ENCODE measurements at places on chromosomes 1 and 21.

- no peak for DNase-seq
Measured at GRCh38 chr1:15222653-15223303, 24.2 kb upstream of the FHAD1 start.

DNA sequence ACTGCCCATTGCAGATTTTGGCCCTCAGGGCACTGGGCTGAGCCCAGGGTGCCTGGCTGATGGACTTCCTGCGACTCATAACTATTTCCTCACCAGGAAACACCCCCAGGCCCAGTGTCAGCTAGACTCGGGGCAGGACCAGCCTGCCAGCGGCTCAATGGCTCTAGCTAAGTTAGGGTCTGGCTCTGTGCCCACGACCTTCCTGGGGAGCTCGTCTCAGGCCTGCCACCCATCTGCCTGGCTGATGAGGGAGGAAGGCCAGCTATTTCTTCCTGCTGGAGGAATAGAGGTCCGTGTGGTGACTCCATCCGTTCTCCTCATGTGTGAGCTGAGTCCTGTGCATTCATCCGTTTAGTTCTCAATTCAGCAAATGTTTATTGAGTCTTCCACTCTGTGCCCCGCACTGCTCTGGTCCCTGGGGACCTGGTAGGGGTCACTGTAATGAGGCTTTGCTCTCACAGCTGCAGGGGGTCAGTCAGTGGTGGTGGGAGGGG, 44.5 kb downstream of the KIRREL1 start:
- DNase-seq: no peak

- DNase-seq: no peak
Measured at GRCh38 chr1:204471687-204472086, 22.9 kb downstream of the PIK3C2B start.

GRCh38 chr1:113322439-113322838, 67.9 kb upstream of the MAGI3 start:
- DNase-seq: no peak

DNA sequence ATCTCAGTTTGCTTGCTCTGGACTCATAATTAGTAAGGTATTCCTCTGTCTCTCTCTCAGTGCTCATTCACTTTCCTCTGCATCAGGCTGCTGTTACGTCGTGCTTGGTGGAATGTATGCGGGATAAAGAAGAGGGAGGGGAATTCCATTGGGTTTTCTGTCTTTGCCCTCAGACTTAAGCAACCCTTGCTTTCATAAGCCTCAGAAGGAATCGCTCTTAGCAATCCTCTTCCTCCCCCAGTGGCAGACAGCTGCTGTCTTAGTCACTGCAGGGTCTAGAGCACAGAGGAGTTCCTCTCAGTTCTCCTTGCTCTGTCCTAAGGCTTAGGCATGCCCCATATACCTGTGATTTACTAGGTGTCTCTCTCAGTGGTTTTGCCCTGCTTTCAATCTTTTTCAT, 19.1 kb upstream of the NTMT2 start:
- no peak for DNase-seq

DNA sequence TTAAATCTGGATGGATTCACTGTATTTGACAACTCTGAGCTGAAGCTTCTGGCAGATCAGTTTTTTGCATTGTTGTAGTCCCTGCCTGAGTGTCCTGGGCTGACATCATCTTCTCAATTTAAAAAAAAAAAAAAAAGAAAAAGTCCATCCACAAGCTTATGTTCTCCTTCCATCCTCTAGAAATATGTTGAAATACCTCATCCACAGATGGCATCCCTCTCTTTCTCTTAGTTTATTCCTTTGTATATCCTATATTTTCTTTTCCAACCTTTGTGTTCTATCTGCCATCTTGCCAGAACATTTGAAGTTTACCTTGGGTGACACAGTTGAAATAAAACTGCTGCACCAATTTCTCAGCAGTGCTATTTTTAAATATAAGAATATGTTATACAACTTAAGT, 184.4 kb upstream of the PKN2 start:
- DNase-seq: no peak

DNA sequence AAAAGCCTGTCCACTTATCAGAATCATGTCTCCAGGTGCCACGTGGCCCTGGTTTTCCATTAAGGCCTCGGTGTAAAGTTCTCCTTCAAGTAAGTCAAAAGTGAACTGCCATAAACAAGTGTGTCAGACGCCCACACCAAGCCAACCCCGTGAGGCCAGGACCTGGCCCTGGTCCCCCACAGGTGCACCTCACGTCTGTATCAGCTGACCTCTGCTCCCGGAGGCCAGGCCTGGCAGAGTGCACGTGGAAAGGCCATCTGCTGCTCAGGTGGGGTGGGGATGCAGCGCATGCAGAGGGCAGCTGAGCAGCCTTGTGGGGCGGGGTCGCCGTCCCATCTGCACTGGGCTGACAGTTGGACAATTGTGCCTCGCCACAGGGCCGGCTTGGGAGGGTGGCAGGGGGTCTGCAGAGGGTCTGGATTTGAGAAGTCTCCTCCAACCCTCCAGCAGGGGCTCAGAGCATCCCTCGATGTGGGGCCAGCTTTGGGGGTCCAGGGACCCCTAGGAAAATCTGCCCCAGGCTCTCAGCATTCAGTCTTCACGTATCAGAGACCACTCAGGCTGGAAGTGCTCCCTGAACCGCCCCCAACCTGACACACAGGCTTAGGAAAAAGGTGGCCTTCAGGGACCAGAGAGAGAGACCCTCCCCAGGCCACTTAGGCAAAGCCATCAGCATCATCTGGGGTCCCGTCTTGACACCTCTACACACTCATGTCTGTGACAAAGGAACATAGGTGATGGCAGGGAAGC, 3.0 kb downstream of the SLC19A1 start:
- no peak for DNase-seq

- peak; percentile 69 for DNase-seq
Measured at GRCh38 chr1:7302873-7303272, 468.2 kb upstream of the VAMP3 start.

- no peak for DNase-seq
Measured at GRCh38 chr1:3479511-3480368, 25.3 kb downstream of the ARHGEF16 start.

GRCh38 chr1:225882694-225883615, 775 bp upstream of the TMEM63A start:
- no peak for DNase-seq

GRCh38 chr1:169594391-169594790, 8.1 kb upstream of the F5 start:
- no peak for DNase-seq

- no peak for DNase-seq
Measured at GRCh38 chr1:82392513-82392912, 591.8 kb downstream of the ADGRL2 start.

- no peak for DNase-seq
Measured at GRCh38 chr1:89195476-89195875, 3.3 kb downstream of the GBP4 start.

- no peak for DNase-seq
Measured at GRCh38 chr1:230713915-230714764, at the start of gene AGT. Gene AGT, minus strand, starts transcription at chr1:230714122. Its CDS starts 3,299 bp downstream, at chr1:230710823.

DNA sequence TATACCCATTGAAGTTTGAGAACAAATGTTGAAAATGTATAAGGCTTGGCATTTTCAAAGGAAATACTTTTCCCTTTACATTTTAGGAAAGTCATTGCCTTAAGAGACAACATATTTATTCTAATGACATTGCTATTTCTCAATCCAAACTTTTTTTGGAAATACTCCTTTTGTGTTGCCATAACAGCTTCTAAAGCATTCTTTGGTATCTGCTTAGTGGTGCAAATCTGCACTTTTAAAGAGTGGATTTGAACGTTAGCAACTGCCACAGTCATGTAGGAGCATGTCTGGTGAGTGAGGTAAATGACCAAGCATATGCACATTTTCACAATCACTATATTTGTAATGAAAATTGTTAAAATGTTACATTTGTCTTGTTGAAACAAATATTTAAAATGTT, 124.4 kb upstream of the GORAB start:
- no peak for DNase-seq

GRCh38 chr1:36913484-36914060, 120.7 kb downstream of the GRIK3 start:
- peak; percentile 66 for DNase-seq

DNA sequence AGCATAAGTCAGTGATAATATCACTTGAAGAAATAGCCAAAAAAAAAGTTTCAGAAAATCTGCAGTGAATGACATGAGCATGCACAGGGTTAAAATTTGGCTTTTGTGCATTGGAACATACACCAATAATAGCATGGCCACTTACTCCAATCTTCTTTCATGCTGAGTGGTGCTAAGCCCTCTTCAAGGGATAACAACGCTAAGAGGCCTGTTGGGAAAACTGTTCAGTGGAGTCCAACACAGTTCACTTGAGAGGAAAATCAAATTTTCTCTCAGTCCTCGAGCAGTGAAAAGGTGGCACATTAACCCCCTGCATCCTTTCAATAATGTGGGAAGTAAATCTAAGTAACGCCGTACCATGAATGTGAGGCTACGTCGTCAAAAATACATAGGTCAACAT, 264.7 kb downstream of the SPATA17 start:
- DNase-seq: peak; percentile 8

- DNase-seq: no peak
Measured at GRCh38 chr21:46459356-46460112, 843 bp downstream of the DIP2A start.

- no peak for DNase-seq
Measured at GRCh38 chr21:36700295-36700970, 1.5 kb downstream of the SIM2 start.

- DNase-seq: no peak
Measured at GRCh38 chr1:156814571-156815260, 1.9 kb downstream of the SH2D2A start.

GRCh38 chr1:113861641-113862040, 9.9 kb downstream of the PTPN22 start:
- DNase-seq: no peak

GRCh38 chr1:231591466-231591865, 35.1 kb upstream of the DISC1 start:
- DNase-seq: no peak

DNA sequence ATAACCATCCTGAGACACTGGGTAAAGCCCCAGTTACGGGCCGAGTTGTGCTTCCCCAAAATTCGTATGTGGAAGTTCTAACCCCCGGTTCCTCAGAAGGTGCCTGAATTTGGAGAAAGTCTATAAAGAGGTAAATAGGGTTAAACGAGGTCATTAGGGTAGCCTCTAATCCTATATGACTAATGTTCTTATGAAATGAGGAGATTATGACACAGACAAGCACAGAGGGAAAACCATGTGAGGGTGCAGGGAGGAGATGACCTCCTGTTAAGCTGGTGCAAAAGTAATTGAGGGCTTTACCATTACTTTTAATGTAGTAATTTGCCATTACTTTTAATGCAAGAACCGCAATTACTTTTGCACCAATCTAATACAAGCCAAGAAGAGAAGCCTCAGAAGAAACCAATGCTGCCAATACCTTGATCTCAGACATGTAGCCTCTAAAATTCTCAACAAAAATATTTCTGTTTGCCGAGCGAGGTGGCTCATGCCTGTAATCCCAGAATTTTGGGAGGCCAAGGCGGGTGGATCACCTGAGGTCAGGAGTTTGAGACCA, 260.8 kb downstream of the GPATCH2 start:
- DNase-seq: no peak

- no peak for DNase-seq
Measured at GRCh38 chr1:1118876-1119220, 3.0 kb upstream of the C1orf159 start.

- no peak for DNase-seq
Measured at GRCh38 chr1:51946300-51946699, 44.2 kb downstream of the RAB3B start.

- peak; percentile 18 for DNase-seq
Measured at GRCh38 chr1:202967684-202968281, 726 bp upstream of the CYB5R1 start.

DNA sequence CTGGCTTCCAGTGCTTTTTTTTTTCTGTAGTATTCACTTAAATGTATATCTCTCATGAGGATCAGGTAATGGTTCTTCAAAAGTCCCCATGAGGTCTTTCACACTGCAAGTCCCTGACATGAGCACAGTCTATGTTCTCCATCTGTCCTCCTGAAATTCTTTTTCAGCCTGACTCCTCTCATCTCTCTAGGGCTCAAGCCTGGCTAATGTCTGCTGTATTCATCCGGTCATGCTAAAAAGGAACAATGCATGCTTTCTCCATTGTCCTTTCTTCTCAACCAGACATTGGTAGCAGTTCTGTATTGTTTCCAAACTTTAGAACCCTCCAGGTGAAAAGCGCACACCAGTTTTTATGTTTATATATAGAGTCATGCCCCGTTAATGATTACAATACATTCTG, 368.3 kb upstream of the OLFM3 start:
- DNase-seq: peak; percentile 24

GRCh38 chr1:53442299-53442698, 16.9 kb upstream of the DMRTB1 start:
- no peak for DNase-seq

DNA sequence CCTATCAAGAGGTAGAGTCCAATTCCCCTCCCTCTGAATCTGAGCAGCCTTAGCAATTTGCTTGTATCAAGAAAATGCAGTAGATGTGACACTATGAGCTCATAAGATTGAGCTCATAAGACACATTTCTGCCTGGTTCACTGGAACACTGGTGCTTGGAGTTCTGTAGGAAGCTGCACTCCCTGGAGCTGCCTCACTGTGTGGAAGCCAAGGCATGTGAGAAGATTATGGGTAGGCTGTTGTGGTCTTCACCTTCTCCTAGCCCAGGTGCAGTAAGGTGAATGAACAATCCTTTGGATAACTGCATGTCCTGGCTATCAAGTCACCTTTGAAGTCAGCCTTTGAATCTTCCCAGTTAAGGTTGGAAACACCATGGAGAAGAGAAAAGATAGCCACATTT, 67.3 kb downstream of the PLPPR5 start:
- no peak for DNase-seq

- no peak for DNase-seq
Measured at GRCh38 chr1:33610391-33610790, 137.9 kb downstream of the ZSCAN20 start.
